Tracheal epithelial cell (primary cell): ENCODE measurements at places on chromosomes 2 and 18. TPM values are rescaled to one million over a fixed set of nuclear protein-coding genes. Genes with fewer than 3 reads are reported as not detected.

Gene LDLRAD4
- total RNA-seq, result 0.24 TPM in 1 of 2 replicates, not detected in the other

Gene LONRF2
- under 0.01 TPM in 1 of 2 replicates, not detected in the other for total RNA-seq

Gene TTC31
- total RNA-seq, result 8.0 and 10.9 TPM in 2 replicates

Gene ATP8B1
- total RNA-seq, result 29.2 and 39.0 TPM in 2 replicates

Gene IER3IP1
- 17.5 and 19.5 TPM in 2 replicates for total RNA-seq

Gene ALLC
- not detected in 2 replicates for total RNA-seq

Gene PMS1
- total RNA-seq, result 17.6 and 19.6 TPM in 2 replicates

Gene NCKAP5
- total RNA-seq, result 0.43 and 0.96 TPM in 2 replicates

Gene GKN1
- total RNA-seq, result not detected in 2 replicates

Gene TFCP2L1
- total RNA-seq, result 7.5 and 18.5 TPM in 2 replicates

Gene SLC23A3
- 0.43 and 0.48 TPM in 2 replicates for total RNA-seq

Gene DGUOK
- 53.0 and 56.5 TPM in 2 replicates for total RNA-seq

Gene PKDCC
- 1.3 and 1.9 TPM in 2 replicates for total RNA-seq

Gene ANKRD30B
- not detected in 2 replicates for total RNA-seq

Gene CPO
- not detected in 2 replicates for total RNA-seq
